ENCODE measurements at places on chromosomes 12 and 14. TPM values are rescaled to one million over a fixed set of nuclear protein-coding genes. Genes with fewer than 3 reads are reported as not detected.

DYNLL1 gene
- 216 TPM for total RNA-seq

PIWIL1 gene
- not detected for total RNA-seq

GRCh38 chr14:22407033-22407432 is 182.0 kb downstream of the DAD1 start:
- no peak for DNase-seq

DNA sequence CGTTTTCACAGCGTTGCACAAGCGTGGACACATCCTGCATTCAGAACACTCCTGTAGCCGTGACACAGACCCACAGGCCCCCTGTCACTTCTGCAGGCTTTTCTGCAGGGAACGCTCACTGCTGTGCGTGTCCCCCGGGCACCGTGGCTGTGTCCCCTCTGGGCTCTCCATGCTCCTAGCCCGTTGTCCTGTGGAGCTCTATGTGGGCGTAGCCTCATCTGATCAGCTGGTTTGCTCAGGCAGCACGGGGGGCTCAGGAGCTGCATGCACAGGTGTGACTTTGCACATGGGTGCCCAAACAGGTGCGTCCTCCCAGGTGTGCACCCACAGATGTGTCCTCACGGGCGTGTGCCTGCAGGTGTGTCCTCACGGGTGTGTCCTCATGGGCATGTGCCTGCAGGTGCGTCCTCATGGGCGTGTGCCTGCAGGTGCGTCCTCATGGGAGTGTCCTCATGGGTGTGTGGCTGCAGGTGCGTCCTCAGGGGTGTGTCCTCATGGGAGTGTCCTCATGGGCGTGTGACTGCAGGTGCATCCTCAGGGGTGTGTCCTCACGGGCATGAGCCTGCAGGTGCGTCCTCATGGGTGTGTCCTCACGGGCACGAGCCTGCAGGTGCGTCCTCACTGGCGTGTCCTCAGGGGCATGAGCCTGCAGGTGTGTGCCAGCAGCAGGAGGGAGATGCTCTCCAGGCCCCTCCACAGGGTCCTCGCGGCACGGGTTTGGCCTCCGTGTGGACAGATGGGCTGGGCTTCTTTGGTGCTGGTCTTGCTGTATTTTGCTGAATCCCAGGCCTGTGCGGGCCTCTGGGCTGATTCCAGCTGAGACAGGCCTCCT is 17.5 kb downstream of the MTA1 start:
- DNase-seq: no peak

DNA sequence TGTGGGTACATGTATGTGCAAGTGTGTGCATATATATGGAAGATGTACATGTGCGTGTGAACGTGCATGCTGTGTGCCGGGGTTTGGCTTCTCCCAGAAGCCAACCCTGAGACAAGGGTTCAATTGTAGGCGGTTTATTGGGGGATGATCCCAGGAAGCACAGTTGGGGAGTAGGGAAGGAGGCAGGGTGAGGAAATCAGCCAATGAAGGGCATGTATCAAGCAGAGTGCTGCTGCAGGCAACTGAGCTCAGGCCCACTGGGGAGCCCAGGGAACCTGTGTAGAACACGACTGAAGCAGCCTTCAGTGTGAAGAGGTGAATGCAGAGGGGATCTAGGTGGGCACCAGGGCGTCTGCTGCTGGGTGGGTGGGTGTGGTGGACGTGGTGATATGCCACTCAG is 21.6 kb downstream of the SYNDIG1L start:
- no peak for DNase-seq

GRCh38 chr12:6376079-6376869 is 911 bp upstream of the SCNN1A start:
- DNase-seq: peak; percentile 85

GRCh38 chr12:84412226-84412625 is 500.4 kb downstream of the SLC6A15 start:
- no peak for DNase-seq
